ENCODE measurements at places on chromosomes 4 and X.

DNA sequence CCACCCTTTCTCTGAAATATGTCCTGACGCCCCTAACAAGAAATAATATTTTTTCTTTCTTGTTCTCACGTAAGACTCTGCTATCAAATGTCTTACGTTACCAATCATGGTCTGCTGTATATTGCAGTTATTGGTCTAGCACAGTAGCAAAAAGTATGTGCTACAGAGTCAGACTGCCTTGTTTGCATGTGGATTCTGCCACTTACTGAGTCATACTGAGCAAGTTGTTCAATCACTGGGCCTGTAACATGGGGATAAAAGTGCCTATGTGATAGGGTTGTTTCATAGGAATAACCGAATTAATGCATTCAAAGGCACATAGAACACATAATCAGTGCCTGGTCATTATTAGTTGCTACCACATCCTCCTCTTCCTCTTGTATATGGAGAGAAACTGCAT lies 14.1 kb downstream of the RPGR start:
- no peak for DNase-seq

- peak; percentile 5 for DNase-seq
Measured at GRCh38 chr4:162497564-162498167, 333.9 kb upstream of the FSTL5 start.

- DNase-seq = no peak
Measured at GRCh38 chr4:38176165-38176564, 216.0 kb downstream of the PTTG2 start.

- no peak for DNase-seq
Measured at GRCh38 chr4:107133965-107134653, 98.0 kb upstream of the DKK2 start.

GRCh38 chr4:185831125-185831815 lies 19.3 kb upstream of the SORBS2 start:
- DNase-seq = no peak

DNA sequence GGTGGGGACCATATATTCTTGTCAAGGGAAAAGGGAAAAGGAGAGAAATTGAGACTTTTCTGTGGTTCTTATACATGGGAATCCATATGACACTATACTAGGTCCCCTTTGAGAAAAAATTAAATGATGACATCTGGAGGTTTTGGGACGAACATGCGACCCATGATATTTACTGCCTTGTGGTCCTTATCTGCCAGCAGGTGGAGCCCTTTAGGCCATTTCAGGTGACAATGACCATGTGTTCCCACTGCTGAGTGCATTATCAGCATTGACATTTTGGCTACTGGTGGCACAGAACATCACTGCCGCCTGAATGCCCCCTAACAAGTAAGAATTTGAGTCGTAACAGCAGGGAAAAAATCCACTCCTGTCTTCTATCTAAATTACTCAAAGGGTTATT lies 843.4 kb downstream of the FSTL5 start:
- DNase-seq = peak; percentile 3

DNA sequence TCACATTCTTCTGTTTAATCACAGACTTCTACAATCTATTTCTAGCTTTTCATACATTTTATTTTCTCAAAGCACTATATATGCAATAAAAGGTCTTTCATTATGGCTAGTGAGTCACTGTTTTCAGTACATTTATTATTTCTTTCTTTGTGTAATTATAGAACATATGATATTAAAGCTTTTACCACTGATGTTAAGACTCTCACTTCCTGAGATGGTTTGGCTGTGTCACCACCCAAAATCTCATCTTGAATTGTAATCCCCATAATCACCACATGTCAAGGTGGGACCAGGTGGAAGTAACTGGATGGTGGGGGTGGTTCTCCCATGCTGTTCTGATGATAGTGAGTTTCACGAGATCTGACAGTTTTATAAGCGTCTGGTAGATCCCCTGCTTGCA lies 41.9 kb downstream of the UBA6 start:
- no peak for DNase-seq

GRCh38 chr4:43374216-43374751 lies 481.8 kb downstream of the GRXCR1 start:
- DNase-seq = no peak

DNA sequence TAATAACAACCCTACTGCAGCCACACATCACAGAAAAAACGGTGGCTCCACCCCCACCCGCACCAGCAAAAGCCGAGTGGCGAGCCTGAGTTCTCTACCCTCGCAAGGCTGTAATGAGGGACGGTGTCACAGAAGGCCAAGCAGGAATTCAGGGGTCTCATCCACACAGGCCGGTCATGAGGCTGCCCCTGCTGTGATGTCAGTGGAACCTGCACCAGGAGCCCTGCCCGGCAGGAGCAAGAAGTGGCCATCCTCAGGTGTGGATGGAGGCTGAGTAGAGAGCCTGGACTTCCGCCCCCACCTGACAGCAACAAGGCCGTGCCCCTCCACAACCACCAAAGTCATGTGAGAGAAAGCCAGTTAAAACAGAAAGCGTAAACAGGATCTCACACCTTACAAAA lies 20.6 kb downstream of the LYAR start:
- DNase-seq = no peak

- no peak for DNase-seq
Measured at GRCh38 chr4:165208741-165209388, 1.5 kb downstream of the KLHL2 start.

DNA sequence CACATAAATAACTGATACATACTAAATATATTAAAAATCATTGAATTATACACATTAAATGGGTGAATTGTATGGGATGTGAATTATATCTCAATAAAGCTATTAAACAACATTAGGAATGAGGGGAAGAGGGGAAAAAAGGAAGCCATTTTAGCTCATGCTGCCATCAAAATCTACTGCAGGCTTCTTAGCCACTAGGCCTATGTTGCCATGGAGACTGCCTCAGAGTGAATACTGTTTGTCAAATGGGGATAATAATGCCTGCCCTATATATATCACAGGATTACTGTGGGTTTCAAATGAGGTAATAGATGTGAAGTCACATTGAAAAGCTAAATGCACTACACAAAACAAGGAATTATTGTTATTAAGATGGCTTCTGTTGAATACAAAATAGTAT lies 21.2 kb downstream of the TMEM255A start:
- no peak for DNase-seq

GRCh38 chr4:1979477-1980196 lies 29.1 kb downstream of the NELFA start:
- DNase-seq = no peak

GRCh38 chrX:130771230-130771629 lies 131.8 kb downstream of the ENOX2 start:
- DNase-seq = no peak

- DNase-seq = no peak
Measured at GRCh38 chr4:99653916-99654315, 3.7 kb downstream of the C4orf54 start.

DNA sequence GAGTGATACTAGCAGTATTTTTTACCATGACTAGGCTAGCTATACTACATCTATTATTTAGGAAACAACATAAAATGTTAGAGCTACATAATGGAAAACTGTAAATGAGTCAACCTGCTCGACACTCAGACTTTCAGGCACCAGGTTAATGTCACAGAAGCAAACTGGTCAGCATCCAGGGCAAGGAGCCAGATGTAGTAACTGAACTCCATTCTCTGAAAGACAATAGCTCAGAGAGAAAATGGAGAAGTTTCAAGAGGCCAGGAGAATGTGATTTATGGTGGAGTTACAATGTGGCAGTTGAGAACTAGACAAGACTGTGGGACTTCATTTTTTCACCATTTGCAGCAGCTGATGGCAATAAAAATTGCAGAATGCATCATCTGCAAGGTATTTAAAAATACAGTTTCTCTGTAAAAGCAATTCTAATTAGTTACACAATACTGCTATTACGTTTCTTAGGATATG lies 342.7 kb upstream of the PABPC4L start:
- DNase-seq = no peak

GRCh38 chr4:8393593-8394038 lies 46.9 kb downstream of the ACOX3 start:
- no peak for DNase-seq

DNA sequence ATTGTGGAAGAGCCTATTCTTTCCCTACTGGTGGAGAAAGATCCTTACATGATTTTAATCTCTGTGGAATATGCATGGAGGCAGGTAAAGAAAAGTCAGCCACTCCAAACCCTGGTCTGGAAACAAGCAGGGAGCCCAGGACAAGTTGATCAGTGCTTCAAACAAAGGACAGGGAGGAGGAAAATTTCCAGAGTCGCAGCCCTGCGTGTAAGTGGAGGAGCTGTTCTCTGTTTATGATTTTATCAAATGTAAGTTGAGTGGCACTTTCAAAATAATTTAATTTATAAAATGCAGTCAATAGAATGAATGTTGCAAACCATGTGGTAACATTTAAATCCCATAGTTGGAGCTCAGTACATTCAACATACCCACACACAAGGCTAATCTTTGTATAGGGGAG lies 57.0 kb downstream of the SLC34A2 start:
- no peak for DNase-seq

GRCh38 chr4:13151194-13151593 lies 332.9 kb downstream of the RAB28 start:
- no peak for DNase-seq

DNA sequence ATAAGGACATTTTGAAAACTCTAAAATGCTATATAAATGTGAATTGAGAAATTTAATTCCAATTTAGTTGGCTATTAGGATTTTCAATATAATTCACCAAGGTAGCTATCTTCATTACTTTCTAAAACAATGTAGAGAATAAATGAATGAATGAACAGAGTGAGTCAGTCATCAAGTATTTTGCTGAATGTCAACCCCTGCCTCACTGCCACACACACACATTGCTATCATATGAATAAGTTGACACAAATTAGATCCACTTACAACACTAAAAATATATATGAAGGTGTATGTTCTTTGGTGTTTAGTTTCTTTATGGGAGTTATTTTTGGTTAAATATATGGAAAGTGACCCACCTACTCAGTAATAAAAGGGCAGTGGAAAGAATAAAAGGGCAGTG lies 141.4 kb upstream of the SMIM10 start:
- no peak for DNase-seq

- no peak for DNase-seq
Measured at GRCh38 chrX:21798677-21799219, 40.7 kb upstream of the MBTPS2 start.

DNA sequence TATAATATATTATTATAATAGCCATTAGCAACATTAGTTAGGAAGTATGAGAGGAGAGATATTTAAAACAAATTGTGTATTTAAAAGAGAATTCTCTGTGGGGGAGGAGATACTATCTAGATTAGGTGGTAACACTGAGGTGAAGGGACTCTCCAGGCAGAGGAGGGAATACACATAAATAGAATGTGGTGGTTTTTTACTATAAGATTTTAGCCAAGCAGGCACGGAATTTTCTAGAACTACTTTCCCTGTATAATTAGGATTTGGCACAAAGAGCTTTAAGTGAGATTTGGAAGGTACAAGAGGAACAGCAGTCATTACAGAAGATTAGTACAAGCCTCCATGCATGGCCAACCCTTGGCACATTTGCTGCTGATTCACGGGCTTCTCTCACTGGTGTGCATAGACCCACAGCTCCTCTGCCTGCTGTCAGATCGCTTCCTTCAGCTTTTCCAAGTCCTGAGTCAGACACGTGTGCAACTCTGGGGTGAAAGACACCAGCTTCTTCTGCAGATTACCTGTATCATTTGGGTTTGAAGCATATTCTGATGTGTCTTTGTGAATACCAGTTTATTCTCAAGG lies 685.5 kb downstream of the KCTD8 start:
- DNase-seq = no peak

GRCh38 chr4:6421397-6421796 lies 51.0 kb downstream of the PPP2R2C start:
- no peak for DNase-seq

DNA sequence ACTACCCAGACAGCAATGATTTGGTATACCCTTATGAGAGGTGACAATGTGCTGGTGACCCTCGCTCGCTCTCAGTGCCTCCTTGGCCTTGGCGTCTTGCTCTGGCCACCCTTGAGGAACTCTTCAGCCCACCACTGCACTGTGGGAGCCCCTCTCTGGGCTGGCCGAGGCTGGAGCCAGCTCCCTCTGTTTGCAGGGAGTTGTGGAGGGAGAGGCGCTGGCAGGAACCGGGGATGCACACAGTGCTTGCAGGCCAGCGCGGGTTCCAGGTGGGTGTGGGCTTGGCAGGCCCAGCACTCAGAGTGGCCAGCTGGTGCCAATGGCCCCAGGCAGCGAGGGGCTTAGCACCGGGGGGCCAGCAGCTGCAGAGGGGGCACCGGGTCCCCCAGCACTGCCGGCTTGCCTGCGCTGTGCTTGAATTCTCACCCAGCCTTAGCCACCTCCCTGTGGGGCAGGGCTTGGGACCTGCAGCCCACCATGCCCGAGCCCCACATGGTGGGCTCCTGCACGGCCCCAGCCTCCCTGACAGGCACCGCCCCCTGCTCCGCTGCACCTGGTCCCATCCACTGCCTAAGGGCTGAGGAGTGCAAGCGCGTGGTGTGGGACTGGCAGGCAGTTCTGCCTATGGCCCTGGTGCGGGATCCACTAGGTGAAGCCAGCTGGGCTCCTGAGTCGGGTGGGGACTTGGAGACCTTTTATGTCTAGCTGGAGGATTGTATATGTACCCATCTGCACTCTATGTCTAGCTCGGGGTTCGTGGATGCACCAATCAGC lies 857.0 kb upstream of the IGFBP7 start:
- DNase-seq = no peak

DNA sequence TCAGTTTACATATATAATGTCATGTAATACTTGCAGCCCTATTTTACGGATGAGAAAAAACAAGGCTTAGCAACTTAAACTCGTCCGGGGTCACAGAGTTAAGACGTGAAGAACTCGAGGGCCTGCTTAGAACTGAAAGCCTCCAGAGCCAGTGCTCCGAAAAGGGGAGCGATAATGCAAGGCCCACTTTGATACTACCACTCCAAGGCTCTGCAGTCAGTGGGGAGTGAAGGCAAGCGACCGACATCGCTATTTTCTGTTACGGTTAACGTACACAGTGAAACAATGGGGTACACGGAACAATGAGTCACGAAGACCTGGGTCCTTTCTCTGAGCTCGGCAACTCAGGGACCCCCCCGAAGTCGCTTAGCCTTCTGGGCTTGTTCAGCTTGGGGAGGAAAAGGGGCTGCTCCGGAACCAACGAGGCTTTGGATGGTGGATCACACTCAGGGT lies 965 bp downstream of the PPA2 start:
- peak; percentile 5 for DNase-seq

DNA sequence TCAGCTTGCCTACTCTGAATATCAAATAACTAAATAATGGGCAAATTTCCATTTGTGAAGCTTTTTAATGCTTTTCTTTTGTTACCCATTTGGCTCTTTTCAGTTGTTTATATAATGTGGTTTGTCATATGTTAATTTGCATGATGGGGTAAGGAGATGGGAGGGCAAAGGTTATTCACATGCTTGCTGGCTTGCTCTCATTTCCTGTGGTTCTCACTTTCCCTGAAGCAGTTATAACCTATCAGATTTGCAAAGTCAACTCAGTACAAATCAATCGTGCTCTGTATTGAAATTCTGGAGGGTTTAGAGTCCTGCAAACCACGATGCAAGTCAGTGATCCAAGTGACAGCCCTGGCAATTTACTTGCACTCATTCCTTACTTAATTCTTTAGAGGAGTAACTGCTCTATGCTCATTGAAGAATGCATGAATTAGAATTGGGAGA lies 711.2 kb downstream of the ADGRL3 start:
- no peak for DNase-seq

- DNase-seq = no peak
Measured at GRCh38 chrX:124249345-124249744, 83.1 kb upstream of the TEX13D start.

- no peak for DNase-seq
Measured at GRCh38 chr4:123597586-123597985, 201.0 kb downstream of the SPRY1 start.
